CD4-positive, alpha-beta T cell (primary cell): ENCODE measurements at places on chromosomes 7 and 10.

- DNase-seq = no peak
These were observed 150.3 kb upstream of the FAM171A1 start for GRCh38 chr10:15521328-15521903.

- DNase-seq = no peak
These were observed 83.1 kb upstream of the STEAP1B start for GRCh38 chr7:22582863-22583622.

DNA sequence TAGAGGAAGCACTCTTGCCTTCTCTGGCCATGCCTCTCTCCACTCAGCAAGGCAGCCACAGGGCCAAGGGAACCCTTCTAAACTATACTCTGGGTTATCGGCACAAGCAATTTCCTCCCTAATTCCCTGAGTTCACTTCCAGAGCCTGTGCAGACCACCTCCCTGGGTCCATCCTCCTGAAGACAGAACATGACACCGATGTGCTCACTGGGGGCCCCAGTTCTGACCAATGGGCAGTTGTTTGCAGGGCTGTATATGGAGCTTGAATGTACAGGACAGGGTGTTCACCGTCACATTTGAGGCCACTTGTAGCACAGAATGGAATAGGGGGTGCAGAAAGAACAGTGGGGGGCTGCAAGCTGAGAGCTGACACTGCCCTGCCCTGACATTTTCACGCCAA lies 77.7 kb downstream of the TFEC start:
- no peak for DNase-seq

GRCh38 chr10:33010132-33011037 lies 52.4 kb upstream of the ITGB1 start:
- DNase-seq = peak; percentile 66

DNA sequence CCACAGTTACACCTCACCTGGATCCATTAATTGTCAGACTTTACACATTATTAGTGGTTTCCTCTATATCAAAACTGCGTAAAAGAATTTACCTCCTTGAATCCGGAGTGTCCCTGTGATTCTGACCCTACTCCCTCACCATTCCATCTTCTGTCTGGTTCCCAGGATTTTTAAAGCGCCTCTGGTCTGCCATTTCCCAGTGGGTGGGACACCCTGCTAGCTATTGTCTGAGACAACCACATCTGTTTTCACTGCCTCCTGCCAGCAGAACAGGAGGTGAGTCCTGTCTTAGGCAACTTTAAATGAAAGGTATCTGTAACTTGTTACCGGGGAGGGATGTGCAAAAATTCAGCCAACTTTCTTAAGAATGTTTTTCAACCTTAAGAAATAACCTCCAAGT lies 2.3 kb downstream of the MACROH2A2 start:
- no peak for DNase-seq

GRCh38 chr10:49602380-49603023 lies 7.6 kb upstream of the SLC18A3 start:
- DNase-seq = no peak

- DNase-seq = no peak
These were observed 61.0 kb downstream of the STEAP1B start for GRCh38 chr7:22438994-22439393.

DNA sequence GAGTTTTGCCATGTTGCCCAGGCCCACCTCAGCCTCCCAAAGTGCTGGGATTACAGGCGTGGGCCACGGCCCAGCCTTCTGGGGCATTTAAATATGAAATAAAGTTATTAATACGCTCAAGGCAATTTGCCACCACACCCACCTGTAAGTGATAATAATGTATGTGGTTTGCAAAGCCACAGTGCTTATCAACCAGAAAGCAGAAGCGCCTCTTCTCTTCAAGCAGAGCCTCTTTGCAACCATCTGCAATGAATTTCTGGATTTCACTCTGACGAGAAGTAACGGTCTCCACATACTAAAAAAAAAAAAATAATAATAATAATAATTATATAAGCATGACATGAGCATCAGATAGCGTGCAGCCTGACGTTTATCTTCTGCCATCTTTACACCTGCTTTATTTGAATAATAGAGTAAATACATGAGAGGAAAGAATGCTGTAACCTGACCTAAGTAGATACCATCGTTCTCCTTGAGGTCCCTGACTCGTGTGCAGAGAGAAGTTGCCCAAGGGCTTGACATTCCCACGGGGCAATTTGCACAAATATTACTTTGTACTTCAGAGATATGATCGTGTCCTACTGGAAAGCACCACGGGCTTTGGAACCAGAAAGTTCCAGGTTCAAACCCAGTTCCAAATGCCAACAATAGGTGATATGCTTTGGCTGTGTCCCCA lies 34.0 kb downstream of the BRI3 start:
- no peak for DNase-seq

GRCh38 chr10:4103603-4104002 lies 318.6 kb upstream of the KLF6 start:
- no peak for DNase-seq

DNA sequence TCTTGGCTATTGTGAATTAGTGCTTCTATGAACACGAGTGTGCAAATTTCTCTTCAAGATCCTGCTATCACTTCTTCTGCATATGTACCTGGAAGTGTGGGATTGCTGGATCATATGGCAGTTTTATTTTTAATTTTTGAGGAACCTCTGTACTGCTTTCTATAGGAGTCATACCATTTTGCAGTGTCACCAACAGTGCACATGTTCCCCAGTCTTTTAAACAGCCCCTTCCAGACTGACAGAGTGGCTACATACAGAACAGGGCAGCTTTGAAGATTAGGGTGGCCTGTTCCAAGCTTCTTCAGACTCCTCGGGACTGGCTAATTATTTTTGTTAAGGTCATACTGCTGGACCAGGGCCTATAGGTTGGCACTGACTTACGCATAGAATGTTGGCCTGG lies 82.9 kb downstream of the AUTS2 start:
- DNase-seq = no peak

GRCh38 chr7:18659746-18660145 lies 164.2 kb downstream of the HDAC9 start:
- DNase-seq = no peak

- no peak for DNase-seq
These were observed 38.0 kb upstream of the TMEM196 start for GRCh38 chr7:19811386-19811785.

GRCh38 chr10:114758331-114758730 lies 63.2 kb upstream of the FHIP2A start:
- DNase-seq = no peak

- no peak for DNase-seq
These were observed 621.4 kb downstream of the POM121L12 start for GRCh38 chr7:53656881-53657280.

DNA sequence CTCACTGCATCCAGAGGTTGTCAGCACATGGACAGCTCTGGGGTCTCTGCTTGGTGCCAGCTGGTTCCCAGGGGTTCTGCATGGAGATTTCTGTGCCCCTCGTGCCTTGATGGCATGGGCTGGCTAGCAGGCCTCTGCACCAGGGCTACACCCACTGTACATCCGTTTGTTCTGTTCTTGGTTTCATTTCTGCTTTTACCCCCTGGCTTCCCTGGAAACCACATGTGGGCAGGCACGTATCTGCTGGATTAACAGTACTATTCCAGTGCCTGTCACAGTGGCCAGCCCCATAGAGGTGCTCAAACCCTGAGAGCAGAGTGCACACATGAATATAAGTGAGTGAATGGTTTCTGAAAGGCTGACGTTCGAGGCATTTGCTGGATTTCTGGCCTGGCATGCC lies 207.2 kb upstream of the GPR26 start:
- no peak for DNase-seq

GRCh38 chr10:23472181-23472580 lies 33.3 kb downstream of the OTUD1 start:
- no peak for DNase-seq

DNA sequence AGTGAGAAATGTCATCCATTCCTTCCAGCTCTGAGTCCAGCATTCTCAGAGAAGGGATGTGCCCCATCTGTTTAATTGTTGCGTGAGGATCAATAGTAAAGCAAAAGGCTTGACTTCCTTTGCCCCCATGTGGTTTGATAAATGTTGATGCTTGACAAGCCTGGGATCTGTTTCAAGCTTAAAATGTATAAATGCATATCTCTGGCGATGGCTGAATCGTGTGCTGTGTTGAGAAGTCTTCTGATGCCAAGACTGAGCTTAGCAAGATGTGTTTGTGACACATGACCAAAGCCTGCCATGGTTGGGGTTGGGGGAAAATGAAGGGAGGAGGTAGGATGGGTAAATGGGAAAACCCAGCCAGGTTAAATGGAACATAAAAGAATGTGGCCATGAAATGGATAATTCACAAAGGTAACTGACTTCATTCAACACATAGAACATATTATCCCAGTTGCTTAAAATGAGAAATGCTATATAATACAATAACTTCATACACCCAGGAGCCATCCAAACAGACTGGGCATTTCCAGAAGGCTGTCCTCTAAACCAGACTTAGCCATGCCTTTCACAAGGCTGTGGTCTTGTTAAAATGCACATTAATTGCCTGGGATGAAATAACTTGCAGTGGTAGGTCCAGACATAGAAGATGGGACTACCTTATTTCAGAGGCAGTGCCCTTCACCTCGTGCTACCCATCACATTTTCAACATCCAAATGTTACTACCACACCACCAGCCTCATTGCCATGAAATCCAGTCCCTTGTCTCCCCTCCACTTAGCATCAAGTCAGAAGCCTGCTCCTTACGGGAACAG lies 147.3 kb upstream of the PDE1C start:
- no peak for DNase-seq

GRCh38 chr7:12630513-12630819 lies 57.0 kb upstream of the ARL4A start:
- no peak for DNase-seq

DNA sequence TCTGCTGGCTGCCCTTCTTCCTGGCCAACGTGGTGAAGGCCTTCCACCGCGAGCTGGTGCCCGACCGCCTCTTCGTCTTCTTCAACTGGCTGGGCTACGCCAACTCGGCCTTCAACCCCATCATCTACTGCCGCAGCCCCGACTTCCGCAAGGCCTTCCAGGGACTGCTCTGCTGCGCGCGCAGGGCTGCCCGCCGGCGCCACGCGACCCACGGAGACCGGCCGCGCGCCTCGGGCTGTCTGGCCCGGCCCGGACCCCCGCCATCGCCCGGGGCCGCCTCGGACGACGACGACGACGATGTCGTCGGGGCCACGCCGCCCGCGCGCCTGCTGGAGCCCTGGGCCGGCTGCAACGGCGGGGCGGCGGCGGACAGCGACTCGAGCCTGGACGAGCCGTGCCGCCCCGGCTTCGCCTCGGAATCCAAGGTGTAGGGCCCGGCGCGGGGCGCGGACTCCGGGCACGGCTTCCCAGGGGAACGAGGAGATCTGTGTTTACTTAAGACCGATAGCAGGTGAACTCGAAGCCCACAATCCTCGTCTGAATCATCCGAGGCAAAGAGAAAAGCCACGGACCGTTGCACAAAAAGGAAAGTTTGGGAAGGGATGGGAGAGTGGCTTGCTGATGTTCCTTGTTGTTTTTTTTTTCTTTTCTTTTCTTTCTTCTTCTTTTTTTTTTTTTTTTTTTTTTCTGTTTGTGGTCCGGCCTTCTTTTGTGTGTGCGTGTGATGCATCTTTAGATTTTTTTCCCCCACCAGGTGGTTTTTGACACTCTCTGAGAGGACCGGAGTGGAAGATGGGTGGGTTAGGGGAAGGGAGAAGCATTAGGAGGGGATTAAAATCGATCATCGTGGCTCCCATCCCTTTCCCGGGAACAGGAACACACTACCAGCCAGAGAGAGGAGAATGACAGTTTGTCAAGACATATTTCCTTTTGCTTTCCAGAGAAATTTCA lies 1.7 kb downstream of the ADRB1 start:
- DNase-seq = no peak

DNA sequence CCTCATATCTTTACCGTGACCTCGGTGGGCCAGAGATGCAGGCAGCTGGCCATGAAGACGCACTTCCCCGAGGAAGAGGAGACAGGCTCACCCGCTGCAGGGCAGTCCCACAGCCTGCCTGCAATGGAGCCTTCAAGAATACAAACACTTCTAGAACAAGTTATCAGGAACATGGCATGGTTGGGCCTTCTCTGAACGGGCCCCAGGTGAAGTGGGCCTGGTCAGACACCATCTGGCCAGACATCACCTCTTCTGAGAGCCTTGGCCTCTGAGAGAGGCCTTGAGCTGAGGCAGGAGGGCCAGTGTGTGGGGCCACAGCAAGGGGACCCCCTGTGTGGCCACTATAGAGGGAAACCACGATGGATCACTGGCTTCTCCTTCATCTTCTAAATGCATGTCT lies 112.4 kb upstream of the GDF10 start:
- no peak for DNase-seq

DNA sequence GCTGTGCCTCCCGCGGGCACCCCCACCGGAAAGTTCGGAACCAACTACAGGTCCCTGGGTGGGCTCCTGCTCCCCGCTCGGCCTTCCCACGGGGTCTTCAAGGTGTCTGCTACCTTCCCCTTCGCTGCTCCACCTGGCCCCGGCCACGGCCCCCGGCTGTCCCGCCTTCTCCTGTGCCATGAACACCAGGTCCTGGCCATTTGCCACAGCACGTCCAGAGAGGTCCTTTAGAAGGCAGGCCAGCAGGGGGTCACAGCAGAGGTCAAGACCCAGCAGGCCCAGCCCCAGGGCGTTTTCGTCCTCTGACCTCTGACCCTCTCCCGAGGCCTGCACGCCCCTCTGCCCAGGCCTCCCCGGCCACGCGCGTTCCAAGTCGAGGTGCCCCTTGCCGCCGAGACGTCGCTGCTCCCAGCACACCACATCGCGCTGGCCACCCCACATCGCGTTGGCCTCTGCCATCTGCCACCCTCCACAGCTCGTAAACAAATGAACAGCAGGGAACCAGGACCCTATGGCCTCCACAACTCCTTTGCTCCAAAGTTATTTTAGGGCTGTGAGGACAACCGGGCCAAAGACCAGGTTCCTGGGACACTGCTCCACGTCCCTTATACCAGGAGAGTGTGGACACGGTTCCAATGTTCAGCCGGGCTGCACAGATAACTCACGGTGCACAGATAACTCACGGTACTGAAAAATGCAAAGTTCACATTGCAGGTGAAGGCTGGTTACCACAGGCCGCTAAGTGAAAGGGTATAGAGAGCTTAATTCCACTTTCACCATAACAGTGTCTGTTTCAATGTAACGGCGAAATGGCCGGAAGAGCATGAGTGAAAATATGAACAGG lies 74.3 kb downstream of the CFAP46 start:
- no peak for DNase-seq

DNA sequence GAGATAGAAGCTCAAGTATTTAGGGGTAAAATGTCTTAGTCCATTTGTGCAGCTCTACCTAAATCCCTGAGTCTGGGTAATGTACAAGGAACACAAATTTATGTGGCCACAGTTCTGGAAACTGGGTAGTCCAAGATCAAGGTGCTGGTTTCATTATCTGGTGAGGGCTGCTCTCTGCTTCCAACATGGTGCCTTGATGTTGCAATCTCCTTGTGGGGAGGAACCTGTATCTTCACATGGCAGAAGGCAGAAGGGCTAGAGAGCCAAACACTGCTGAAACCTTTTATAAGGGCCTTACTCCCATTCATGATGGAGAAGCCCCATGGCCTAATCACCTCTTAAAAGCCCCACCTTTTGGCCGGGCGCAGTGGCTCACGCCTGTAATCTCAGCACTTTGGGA lies 8.7 kb upstream of the BAZ1B start:
- DNase-seq = no peak

- peak; percentile 18 for DNase-seq
These were observed 240.1 kb downstream of the ELMO1 start for GRCh38 chr7:37208528-37208927.
